ENCODE measurements at places on chromosomes 7 and 10.

GRCh38 chr7:80259-81067 lies 111.9 kb upstream of the FAM20C start:
- DNase-seq = no peak

DNA sequence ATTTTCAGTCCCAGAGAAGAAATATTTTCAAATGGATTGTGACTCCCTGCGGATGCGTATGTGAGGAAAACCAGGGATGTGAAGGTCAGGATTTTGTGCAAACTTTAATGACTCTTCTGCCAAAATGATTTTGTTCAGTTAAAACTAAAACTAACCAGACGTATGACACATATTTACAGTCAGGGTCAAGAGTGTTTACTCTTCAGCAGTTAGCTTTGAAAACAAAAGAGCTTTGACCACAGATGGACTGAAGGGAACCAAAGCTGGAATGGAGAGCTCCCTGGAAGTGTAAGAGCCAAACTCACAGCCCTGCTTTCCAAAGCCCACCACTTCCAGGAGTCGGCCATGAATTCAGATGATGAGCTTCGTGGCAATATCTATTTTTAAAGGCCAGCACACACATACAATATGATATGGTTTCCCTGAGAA lies 15.5 kb downstream of the SVIL start:
- DNase-seq = no peak

DNA sequence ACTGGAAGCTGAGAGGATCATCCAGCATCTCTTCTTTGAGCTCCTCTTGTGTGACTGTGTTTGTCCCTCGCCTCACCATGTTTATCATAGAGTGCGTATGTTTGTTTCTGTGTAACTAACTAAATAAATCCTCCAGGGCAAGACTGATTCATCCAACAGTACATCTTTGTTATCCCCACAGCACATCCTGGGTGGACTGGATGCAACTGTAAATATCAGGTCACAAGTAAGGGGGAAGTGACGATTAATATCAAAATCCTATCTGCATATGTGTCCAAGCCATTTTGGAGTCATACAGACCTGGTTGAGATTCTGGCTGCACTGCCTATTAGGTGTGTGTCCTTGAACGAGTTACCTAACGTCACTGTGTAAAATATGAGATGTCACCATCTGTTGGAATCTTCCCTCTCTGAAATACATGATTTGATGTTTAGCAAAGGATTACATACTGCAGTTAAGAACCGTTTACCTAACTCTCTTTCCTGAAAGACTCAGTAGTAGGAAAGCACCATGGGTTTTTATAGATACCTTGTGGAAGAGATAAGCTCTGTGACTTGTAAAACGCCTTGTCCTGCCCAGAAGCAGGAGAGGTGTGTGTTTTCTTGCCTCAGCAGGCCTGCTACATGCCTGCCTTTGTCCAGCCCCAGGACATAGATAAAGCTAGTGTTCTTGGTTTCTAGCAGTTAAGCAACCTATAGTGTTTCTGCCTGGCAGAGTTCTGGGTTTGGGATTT lies 25.8 kb downstream of the WBP1L start:
- DNase-seq = no peak

DNA sequence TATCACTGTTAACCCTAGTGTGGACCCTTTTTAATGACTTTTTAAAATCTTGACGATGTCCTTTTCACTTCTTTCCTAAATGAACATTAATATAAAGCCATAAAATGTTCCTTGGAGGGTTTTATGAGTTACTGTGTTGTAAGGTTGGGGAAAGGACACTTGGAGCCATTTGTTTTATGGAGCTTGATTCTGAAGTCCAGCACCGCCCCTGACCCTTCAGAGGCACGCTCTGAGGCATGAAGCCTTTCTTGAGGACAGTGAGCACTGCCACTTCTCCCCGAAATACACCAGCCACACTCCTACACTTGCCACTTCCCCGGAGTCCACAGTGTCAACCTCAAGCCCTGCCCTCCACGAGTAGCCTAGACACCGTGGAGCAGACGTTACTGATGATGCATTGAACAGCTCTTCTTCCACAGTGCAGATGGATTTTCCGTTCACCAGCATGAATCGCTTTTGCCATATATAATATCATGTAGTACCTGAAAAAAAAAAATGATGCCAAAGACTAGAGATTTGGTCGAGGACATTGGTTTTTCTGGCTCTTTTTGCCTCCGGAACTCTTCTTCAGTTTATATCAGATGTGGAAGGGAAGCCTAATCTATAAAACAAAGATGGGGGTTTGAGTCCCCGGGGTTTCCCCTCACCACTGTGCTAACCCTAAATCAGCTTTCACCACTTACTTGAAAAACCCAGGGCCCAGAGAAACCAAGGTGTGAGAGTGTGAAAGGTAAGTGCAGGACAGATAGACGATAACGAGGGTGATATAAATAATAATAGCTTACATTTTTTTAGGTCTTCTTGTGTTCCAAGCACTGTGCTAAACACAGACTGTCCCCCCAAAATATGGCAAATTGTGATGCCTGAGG lies 652.6 kb upstream of the GALNT17 start:
- DNase-seq = no peak

- no peak for DNase-seq
Measured at GRCh38 chr7:2373124-2373556, 18.5 kb downstream of the EIF3B start.

GRCh38 chr7:37212051-37212450 lies 236.6 kb downstream of the ELMO1 start:
- no peak for DNase-seq

GRCh38 chr7:57327081-57327480 lies 122.9 kb upstream of the ZNF716 start:
- no peak for DNase-seq

DNA sequence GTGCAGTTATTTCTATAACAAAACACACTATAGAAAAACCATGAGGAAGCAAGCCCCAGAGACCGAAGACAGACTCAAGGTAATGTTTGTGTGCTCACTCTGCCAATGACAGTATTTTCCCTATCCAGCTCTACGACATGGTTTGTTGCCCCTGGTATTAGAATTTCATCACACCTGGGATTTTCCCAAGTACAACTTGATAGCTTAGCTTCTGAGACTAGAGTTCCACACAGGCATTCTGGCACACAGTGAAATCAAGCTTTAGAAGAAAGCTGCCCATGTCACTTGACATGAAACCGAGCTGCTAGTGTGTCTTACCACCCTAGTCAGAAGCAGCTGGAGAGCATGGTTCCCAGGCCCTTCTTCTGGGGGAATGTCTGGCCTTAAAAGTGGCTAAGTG lies 44.1 kb upstream of the AKR1E2 start:
- no peak for DNase-seq

DNA sequence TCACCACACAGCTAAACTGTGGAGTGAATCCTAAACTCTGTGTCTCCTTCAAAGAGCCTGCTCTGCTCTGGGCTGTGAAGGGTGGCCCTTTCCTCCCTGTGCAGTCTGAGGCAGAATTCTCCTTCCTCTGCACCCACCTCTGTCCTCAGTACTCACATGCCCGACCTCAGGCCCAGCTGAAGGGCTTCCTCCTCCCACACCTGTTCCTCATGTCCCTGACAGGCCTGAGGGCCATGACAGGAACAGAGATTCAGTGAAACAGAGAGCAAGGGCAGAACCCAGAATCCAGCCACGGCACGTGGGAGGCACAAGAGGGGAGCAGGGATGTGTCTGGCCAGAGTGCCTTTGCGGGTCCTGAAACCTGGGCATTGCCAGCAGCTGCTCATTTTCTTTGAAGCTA lies 13.9 kb downstream of the CREB3L2 start:
- DNase-seq = no peak

DNA sequence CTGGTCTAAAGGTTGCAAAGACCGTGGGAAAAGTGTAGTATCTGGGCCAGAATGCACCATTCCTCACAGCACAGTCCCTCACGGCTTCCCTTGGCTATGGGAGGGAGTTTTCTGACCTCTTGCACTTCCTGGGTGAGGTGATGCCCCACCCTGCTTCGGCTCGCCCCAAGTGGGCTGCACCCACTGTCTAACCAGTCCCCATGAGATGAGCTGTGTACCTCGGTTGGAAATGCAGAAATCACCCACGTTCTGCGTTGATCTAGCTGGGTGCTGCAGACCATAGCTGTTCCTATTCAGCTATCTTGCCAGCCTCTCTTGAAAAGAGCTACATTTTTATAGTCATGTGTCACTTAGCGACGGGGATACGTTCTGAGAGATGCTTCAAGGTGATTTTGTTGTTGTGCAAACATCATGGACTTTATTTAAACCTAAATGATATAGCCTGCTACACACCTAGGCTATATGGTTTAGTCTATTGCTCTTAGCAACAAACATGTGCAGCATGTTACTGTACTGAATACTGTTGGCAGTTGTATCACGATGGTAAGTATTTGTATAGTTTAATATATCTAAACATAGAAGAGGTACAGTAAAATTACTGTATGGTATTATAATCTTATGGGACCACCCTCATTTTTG lies 120.0 kb downstream of the PPP1R9A start:
- no peak for DNase-seq

GRCh38 chr7:77538281-77539212 lies 1.5 kb downstream of the PTPN12 start:
- no peak for DNase-seq

DNA sequence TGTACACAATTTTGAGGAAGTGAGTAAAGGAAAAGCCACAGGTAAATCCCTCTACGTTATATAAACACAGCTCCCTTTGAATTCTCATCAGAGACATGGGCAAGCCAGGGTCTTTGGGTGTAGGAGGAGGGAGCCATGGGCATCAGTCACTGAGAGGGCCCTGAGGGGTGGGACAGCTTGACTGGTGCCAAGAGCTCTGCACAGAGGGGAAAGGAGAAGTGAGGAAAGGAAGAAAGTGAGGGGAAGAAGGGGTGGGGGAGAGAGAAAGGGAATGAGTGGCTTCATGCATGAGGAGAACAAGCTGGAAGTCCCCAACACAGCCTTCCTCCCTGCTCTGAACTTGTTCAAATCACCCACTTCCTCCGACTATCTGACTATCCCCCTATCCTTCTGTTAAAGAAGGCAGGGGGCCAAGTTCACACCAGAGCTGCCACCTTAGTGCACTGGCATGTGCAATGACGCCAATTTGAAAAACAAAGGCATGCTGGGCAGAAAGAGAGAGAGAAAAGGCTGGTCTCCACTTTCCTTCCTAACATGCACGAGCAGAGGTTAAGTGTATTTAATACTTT lies 16.4 kb upstream of the RNF148 start:
- DNase-seq = no peak

DNA sequence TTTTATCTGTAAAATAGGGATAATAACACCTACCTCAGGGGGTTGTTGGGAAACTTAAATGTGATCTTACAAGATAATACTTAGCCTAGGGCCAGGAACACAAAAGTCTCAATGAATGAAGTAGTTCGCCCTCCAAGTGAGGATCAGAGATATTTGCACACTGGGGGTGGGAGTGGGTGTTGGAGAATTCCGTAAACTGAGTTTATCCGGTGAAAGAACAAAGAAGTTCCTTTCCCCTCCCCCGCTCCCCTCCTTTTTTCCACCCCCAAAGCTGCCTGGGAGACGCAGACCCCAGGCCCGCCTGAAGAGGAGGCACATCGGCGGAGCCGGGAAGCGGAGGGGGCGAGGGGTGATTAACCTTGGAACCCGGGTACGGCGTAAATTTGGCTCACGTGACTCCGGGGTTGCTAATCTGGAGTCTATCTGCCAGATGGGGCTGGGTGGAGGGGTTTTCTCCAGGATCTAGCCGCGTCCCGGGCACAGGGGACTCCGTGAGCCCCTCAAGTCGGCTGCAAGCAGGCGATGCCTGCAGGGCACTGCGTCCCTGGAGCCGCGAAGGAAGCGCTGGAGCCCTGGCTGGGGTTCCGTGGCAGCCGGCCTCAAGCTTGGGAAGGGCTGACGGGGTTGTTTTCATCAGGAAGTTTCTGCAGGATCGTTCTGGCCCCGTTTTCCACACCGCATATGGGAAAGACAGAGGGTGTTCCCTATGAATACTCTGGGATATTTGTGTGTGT lies 1.4 kb upstream of the PODXL start:
- DNase-seq = no peak

DNA sequence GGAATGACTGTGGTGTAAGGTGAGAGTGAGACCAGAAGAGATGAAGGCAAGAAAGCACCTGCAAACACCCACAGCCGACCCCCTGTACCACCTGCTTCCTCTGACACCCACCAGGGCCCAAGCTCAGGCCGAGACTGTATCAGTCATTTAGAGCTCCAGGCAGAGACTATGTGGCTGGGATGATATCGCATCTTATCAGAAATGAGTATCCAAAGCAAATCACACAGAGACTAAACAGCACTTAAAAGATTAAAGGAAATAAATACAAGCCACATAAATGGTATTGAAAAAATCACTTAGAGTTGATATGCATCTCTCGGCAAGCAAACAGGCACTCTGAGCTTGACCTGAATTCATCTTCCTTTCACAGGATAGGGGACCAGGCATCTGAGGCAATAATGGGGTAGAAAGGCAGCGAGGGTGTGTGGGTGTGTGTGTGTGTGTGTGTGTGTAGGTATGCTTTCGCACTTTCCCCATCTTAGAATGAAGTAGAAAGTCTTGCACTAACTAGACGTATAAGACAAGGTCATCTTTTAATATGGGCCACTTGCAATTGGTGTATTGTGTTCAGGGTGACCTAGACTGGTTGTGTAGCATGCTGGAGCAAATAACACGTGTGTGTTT lies 665.9 kb downstream of the KCNMA1 start:
- DNase-seq = no peak

GRCh38 chr7:94409200-94409948 lies 14.7 kb downstream of the COL1A2 start:
- no peak for DNase-seq

DNA sequence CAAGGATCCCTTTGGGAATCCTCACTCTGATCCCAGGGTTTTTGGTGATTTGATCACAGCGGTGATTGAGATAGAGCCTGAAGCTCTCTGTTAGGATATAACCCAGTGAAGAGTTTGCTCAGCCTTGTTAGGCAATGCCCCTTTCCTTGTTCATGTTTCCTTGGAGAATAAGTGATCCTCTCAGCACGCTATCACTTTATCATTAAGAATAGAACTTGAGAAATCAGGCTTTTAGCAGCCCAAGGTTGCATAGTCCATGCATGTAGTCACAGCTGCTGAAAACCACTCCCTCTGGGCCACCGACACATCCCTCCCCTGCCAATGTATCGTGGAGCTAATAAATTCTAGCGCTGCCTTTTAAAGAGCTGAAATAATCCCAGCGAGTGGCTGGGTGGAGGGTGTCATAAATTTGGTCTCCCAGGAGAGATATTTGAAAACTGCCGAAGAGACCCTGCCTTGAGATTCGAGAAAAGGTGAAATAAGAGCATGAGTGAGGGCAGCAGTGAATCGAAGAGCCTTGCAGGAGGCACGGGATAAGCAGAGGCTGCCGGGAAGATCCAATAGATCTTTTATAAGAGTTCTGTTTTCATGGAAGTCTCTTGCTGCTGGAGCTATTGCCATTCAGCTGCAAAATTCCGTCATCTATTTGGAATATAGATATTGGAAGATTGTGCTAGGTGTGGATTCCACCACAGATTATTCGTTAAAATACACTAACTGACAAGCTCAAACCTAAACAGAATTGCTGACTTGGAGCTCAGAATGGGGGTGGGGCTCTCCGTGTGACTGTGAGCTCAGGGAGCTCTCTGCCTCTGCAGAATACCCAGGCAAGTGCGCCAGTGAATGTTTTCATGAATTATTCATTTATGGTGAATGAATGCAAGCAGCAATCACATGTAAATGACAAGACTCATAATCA lies 249.8 kb downstream of the TRIL start:
- DNase-seq = no peak

- DNase-seq = no peak
Measured at GRCh38 chr7:158077934-158078910, 509.4 kb downstream of the PTPRN2 start.

GRCh38 chr7:117715784-117716445 lies 157.3 kb downstream of the CTTNBP2 start:
- no peak for DNase-seq

Measured in effector CD4-positive, alpha-beta T cell (primary cell).